ENCODE measurements at places on chromosomes 12 and 14.

DNA sequence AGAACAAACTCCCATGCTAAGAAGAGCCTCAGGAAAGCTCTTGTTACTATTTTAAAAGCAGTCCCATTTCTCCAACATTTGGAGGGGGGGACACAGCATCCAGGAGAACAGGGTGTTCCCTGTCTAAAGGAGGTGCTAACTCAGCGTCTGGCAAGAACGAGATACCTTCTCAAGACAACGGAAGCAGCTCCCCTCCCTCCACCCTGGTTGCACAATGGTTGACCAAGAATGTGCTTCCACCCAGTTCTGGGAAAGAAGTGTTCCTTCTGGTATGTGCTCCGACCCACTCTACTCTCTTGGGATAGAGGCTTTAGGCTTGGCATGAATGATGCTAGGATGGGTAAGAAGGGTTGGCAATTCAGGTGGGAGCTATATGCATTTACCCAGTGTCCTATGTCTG lies 1.5 kb upstream of the KRT6A start:
- DNase-seq: no peak

GRCh38 chr14:102049258-102050025 lies 37.4 kb downstream of the HSP90AA1 start:
- DNase-seq: no peak

DNA sequence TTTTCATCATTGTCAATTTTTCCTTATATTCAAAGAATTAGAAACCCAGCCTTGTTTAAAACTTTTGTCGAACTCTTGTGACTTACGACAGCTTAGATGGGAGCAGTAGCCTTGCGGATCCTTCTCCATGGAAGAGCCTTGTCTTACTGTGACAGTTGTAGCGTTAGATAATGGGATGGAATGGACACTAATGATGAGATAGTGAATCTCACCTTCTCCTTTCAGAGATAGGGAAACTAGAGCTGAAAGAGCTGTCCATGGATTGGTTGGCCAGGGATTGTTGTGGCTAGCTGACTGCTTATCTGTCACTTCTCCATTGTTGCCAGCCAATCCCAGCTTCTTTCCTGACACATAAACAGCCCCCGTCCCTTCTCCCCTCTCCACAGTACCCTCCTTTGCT lies 59.4 kb downstream of the BHLHE41 start:
- no peak for DNase-seq

DNA sequence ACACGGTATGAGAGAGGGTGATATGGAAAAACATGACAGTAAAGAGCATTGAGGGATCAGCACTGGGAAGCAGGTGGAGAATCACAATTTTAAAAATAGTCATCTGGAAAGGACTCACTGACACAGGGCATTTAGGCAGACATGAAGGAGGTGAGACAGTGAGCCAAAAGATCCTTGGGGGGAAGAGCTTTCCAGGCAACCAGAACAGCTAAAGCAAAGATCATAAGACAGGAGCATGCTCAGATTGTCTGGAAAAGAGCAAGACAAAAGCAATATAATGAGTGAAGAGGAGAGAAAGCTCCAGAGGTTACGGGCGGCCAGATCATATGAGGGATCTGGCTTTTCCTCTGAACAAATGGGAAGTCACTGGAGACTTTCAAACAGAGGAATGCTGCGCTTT lies 63.9 kb downstream of the DENND5B start:
- DNase-seq: no peak

- DNase-seq: no peak
Observed at GRCh38 chr12:32603858-32604257, 75.2 kb upstream of the DNM1L start.

- peak; percentile 50 for DNase-seq
Observed at GRCh38 chr14:35534873-35535482, 1.0 kb downstream of the INSM2 start.

DNA sequence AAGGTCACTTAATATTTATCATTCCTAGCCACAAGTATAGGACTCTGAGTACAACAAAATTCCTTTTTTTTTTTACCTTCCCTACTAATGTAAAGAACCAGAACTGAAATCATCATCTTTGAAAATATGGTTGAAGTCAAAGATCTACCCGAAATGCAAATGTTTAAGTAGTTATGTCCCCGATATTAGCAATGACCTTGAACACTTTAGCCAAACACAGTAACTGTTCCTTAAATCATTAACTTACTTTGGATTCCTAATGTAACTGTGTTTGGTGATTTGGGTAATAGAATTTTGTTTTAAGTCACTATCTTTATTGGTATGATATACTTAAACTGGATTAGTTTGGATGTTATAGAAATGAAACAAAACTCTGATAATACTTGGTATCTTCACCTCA lies 14.4 kb downstream of the ITPR2 start:
- DNase-seq: no peak

- DNase-seq: no peak
Observed at GRCh38 chr12:15688838-15689625, 100.2 kb downstream of the EPS8 start.

- DNase-seq: no peak
Observed at GRCh38 chr12:75937486-75937885, 94.1 kb downstream of the PHLDA1 start.

GRCh38 chr14:85159726-85160125 lies 370.2 kb upstream of the FLRT2 start:
- DNase-seq: no peak

GRCh38 chr12:77232045-77232444 lies 166.7 kb upstream of the E2F7 start:
- no peak for DNase-seq

- DNase-seq: no peak
Observed at GRCh38 chr12:70592664-70593063, 44.6 kb downstream of the PTPRB start.

DNA sequence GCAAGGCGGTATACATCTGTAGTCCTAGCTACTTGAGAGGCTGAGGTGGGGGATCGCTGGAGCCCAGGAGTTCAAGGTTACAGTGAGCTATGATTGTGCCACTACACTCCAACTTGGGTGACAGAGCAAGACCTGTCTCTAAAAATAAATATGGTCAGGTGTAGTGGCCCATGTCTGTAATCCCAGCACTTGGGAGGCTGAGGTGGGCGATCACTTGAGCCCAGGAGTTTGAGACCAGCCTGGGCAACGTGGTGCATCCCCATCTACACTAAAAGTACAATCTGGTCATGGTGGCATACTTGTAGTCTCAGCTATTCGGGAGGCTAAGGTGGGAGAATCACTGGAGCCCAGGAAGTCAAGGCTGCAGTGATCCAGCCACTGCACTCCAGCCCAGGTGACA lies 40.6 kb downstream of the HECTD1 start:
- no peak for DNase-seq

DNA sequence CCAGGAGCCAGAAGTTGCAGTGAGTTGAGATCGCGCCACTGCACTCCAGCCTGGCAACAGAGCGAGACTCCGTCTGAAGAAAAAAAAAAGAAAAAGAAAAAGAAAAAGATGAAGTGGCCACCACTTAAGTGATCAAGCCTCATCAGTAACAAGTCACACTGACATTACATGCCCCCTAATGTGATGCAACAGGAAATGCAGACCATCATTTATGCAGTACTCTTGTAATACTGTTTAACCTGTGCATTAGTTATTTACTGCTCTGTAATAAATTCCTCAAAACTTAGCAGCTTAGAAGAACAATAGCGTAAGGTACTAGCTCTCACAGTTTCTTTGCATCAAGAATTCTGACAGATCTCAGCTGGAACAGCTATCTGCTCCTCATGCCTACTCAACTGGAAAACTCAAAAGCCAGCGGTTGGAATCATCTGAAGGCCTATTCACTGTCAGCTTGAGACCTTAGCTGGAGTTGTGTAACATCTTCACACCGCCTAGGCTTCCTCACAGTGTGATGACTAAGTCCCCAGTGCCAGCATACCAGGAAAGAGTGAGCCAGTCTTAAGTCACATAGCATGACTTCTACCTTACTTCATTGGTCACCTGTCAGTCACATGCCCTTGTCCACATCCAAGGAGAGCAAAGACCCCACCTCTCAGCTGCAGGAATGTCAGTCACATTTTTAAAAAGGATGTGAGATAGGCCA lies 31.5 kb downstream of the EPS8 start:
- no peak for DNase-seq

GRCh38 chr12:26118308-26118707 lies 6.5 kb downstream of the BHLHE41 start:
- DNase-seq: no peak

- DNase-seq: no peak
Observed at GRCh38 chr12:4224206-4224889, 49.2 kb upstream of the CCND2 start.

- DNase-seq: no peak
Observed at GRCh38 chr12:83224012-83224411, 537.3 kb downstream of the TMTC2 start.

DNA sequence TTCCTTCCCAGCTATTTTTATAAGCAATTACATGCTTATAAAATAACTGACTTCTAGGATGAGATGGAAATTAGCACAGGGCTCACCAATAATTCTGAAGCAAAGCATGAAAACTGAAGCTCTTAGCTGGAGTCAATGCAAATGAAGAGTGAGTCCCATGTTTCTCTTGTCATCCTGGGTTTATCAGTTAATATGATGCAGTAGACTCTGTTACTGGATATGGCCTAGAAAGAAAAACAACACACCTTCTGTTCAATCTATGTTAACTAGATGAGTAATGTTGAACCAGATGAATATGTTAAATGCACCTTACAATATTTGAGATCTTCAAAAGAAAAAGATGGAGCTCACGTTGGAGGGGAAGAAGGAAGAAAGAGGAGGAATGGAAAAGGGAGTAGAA lies 229.4 kb downstream of the DUSP6 start:
- no peak for DNase-seq

- DNase-seq: no peak
Observed at GRCh38 chr12:94817695-94818075, 167.3 kb upstream of the TMCC3 start.

GRCh38 chr12:114744691-114745090 lies 60.7 kb upstream of the TBX3 start:
- no peak for DNase-seq

DNA sequence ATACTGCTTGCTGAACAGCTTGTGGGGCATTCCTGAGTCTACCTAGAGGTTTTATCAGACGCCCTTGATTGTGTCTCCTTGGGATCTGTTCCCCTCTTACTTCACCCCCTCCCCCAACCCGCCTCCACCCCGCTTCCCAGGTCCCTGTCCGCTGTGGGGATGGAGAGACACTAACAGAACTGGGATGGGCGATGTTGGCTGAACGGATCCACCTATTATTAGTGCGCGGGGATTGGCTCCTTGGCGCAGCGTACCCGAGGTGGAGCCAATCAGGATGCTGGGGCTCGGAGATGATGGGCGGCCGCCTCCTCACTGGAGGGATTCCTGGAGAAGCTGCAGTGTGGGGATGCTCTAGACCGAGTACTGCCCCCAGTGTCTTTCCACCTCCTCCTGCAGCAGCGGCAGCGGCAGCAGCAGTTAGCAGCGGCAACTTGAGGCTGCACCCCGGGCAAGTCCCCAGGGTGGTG lies at the start of gene SYT1:
Gene SYT1, plus strand, starts transcription at position 372 of the 467 bp plus-strand sequence.
- no peak for DNase-seq

GRCh38 chr14:50122291-50122690 lies 5.9 kb upstream of the VCPKMT start:
- no peak for DNase-seq

- no peak for DNase-seq
Observed at GRCh38 chr12:25480145-25480544, 72.9 kb downstream of the LMNTD1 start.

- peak; percentile 33 for DNase-seq
Observed at GRCh38 chr14:106442857-106443256, 916.5 kb downstream of the TMEM121 start.

GRCh38 chr12:49093792-49094159 lies 825 bp downstream of the DHH start:
- no peak for DNase-seq

GRCh38 chr14:98685725-98686124 lies 586.3 kb downstream of the BCL11B start:
- no peak for DNase-seq

- DNase-seq: no peak
Observed at GRCh38 chr12:131445184-131445774, 265.6 kb upstream of the SFSWAP start.

DNA sequence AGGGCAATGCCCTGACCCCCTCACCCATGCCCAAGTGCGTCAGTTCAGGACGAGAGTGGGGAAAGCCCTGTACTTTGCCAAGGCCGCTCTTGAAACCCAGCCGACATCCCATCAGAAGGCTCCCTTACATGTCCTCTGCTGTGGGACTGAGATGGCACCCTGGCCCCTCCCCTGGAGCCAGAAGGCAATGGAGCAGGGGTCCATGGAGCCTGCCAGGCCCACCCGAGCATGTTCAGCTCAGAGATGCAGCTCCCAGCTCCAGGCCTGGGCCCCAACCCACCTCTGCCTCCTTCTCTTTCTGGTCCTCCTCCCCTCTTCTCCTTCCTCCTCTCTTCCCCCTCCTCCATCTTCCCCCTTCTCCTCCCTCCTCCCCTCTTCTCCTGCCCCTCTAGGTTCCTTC lies 95.5 kb downstream of the PAPOLA start:
- no peak for DNase-seq

- DNase-seq: no peak
Observed at GRCh38 chr14:24597403-24597802, 12.1 kb downstream of the GZMH start.

DNA sequence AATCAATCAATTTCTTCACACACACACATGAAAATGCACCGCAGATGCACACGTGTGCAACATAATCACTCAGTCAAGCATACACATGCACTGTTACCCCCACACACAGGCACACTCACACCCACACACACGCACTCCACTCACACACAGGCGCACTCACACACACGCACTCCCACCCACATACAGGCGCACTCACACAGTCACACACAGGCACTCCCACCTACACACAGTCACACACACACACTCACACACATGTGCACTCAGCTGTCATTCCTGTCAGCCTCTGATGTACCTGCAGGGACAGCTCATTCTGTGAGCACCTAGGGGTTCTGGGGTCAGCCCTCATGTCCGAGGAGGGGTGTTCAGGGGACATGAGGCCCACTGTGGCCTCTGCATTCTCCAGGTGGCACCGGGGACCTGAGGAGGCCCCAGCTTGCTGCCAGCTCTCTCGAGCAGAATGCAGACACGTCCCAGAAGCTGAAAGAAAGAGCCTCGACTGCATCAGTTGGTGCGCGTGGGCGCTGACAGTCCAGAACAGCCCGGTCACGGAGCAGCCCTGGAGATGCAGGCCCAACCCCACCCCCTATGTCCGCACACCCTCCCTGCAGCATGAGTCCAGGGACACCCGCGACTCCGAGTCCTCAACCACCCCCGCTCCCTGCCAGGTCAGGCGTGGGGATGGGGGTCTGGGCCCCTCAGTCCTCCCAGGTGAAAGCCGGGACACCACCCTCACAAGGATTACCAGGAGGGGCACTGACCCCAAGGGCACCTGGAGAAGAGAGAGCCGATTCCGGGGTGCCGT lies 69.3 kb downstream of the NOC4L start:
- no peak for DNase-seq

GRCh38 chr14:89248411-89249064 lies 168.5 kb downstream of the FOXN3 start:
- DNase-seq: no peak

- no peak for DNase-seq
Observed at GRCh38 chr12:112808156-112808555, 16.6 kb downstream of the RPH3A start.

DNA sequence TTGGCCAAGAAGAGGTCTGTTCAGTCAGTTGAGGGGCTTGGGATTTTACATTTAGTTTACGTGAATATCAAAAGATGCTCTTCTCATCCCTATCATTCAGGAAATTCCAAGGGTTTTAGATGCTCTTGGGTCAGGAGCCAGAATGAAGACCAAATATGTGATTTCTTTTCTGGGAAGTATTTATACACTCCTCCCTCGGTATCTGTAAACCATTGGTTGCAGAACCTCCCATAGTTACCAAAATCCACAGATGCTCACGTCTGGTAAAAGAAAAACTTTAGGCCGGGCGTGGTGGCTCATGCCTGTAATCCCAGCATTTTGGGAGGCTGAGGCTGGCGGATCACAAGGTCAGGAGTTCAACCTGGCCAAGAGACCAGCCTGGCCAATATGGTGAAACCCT lies 75.9 kb downstream of the TNFAIP2 start:
- DNase-seq: no peak

Data from stimulated activated CD8-positive, alpha-beta memory T cell treated with anti-CD3 and anti-CD28 coated beads, Interleukin-4, amount 100 ng/mL, for 24 hours (primary cell).